ENCODE measurements at places on chromosomes 12 and 14.

- no peak for DNase-seq
- H3K27me3 ChIP-seq = no peaks in the 10 kb centered on the region
- H3K36me3 ChIP-seq = no peaks in the 10 kb centered on the region
Observed at GRCh38 chr12:61267474-61267873, 992.7 kb upstream of the USP15 start.

- H3K4me3 ChIP-seq = no peak overlapping the region
- no peak overlapping the region for H3K27ac ChIP-seq
- no peaks in the 10 kb centered on the region for H3K4me1 ChIP-seq
- no peaks in the 10 kb centered on the region for H3K36me3 ChIP-seq
- DNase-seq = no peak
Observed at GRCh38 chr12:34392741-34393085, 370.4 kb downstream of the ALG10 start.

DNA sequence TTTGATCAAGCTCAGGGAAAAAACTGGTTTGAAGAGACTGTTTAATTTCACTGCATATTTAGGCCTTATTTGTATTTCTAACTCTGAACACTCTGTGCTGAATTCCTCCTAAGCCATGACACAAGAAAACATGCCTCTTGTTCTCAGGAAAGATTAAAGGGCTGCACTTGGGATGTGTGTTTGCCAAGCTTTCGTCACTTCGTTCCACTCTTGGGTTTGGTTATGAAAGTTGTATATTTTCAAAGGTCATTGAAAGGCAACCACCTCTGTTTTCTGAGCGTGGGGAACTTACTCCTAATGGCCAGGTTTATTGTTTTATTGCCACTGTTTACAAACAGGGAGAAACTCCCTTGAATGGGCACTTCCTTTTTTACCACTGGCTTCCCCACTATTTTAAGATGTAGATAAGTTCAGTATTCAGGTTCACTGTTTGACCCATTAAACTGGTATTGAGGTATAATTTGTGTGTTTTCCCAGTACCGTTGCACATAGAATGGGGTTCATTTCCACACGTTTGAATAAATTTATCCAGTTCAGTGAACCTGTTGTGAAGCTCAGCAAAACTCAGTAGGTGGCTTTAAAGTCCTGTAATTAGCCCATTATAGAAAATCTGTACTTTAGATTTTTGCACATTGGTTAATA, 65.3 kb downstream of the NKX2-1 start:
- H3K4me3 ChIP-seq = no peak overlapping the region
- H3K36me3 ChIP-seq = no peaks in the 10 kb centered on the region
- no peaks in the 10 kb centered on the region for H3K4me1 ChIP-seq
- H3K27me3 ChIP-seq = no peaks in the 10 kb centered on the region

GRCh38 chr14:76690502-76691105, 70.7 kb upstream of the VASH1 start:
- peaks cover 13% of the 10 kb centered on the region for H3K27me3 ChIP-seq
- no peaks in the 10 kb centered on the region for H3K36me3 ChIP-seq
- no peaks in the 10 kb centered on the region for H3K4me1 ChIP-seq
- DNase-seq = no peak
